ENCODE measurements at places on chromosomes 4 and X.

DNA sequence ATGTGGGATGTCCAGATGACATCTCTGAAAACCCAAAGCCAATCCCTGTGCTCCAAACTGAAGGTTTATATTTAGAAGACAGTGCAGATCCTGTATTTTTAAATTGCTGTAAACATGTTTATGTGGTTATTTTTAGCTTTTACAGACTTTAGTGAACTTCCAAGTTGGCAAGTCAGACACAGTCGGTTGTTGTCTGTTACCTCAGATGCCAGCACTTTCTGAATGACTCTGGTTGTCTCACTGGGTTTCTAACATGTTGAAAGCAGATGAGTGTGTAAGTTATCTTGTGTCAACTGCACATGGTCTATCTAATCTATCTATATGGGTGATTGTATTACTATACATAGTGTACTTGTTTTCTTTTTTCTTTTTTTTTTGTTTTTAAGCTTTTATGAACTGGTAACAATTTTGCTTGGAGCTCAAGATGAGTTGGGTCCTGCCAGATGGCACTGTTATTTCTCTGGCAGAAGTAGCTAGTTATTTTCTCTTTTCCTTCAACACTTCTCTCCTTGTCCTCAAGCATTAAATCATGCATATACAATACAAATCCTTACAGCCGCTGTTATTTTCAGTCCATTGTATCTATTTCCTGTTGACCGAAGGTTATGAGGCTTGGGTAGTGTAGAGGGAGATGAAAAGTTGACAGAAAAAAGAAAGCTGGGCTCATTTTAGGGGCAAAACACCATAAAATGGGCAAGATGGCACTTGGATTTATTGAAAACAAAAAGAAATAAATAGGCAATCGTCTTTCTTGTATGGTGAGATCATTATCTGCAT, 66.3 kb downstream of the GAB1 start:
- DNase-seq, result no peak

- no peak for DNase-seq
Observed at GRCh38 chr4:83054928-83055327, 19.9 kb downstream of the COPS4 start.

DNA sequence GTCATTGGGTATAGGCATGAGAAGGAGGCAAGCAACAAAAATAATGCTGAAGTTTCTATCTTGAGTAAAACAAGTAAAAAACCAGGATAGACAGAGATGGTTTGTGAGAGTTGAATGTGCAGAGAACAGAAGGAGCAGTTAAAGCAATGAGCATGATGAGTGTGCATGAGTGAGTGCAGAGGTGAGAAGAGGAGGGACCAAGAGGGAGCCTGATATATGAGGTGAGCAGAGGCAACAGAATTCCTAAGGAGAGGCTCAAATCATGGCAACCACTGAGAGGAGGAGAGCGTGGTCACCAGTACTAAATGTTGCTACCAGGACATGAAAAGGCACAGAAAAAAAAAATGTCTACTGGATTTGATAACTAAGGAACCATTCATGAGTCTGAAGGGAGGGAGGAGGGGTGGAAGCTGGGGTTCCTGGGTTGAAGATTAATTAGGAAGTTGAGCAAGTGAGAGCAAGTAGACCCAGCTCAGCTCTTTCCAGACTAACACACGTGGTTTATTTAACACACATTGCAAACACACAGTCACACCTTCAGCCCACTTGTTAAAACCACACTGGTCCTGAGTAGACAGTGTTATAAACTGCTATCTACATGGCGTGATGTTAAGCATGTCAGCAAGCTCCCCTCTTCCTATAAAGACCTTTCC, 69.0 kb upstream of the IQCM start:
- no peak for DNase-seq

- DNase-seq, result no peak
Observed at GRCh38 chr4:127622621-127622920, 10.2 kb upstream of the INTU start.

- no peak for DNase-seq
Observed at GRCh38 chrX:19991350-19991718, 473 bp upstream of the BCLAF3 start.

GRCh38 chrX:17183566-17183965, 191.4 kb upstream of the NHS start:
- no peak for DNase-seq

DNA sequence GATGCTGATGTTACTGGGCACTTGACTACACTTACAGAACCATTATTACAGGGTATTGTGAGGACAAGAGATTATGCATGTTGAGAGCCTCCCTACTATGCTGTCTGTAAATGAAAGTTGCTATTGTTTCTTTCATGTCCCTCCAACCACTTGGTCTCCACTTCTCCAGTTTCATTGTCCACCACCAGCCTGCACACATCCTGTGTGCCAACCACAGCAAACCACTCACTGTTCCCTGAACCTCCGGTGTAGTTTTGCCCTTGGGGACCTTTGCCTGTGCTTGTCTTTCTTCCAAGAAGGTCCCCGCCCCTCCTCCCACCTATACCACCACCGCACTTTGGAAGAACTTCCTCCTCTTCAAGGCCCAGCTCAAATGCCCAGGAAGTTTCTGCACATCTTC, 43.1 kb upstream of the AFF2 start:
- DNase-seq, result peak; percentile 19

DNA sequence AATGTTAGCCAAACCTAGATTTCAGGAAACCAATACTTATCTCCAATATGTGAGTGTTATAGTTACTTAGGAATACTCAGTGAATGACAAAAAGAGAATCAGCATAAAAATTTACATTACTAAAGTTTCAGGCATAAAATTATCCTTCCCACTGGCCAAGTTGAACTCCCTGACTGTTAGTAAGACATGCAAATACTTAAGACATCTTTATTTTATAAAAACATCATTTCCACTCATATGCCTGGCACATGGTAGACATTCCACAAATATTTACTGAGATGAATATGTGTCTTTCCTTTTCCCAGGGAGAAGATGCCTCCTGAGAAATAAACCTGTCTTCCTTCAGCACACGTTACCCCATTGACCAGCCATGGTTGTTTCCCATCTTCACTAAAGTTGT, 7.3 kb downstream of the VEGFD start:
- DNase-seq, result no peak

All from lower lobe of right lung (tissue), 2 donors.